ENCODE measurements at places on chromosomes 12 and 14.

GRCh38 chr12:9636851-9637206, 29.1 kb upstream of the KLRB1 start:
- DNase-seq, result no peak

DNA sequence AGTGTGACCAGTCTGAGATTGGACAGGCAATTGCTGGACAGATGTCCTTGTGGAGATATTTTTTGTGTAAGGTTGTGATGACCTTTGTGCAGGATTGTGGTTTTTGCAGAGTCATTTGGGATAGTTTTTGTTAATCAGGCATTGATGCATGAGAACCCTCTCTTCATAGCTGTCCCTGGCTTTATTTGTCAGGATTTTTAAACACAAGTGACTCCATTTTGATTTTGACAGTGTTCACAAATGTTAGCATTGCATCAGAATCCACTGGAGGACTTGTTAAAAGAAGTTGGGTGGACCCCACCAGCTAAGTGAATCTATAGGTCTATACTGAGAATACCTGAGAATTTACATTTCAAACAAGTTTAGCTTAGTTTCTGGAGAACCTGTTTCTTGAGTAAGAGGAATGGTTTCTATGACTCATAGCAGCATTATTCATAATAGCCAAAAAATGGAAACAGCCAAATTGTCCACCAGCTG, 11.8 kb downstream of the FNTB start:
- DNase-seq, result no peak

- DNase-seq, result no peak
Observed at GRCh38 chr12:9796971-9797370, 30.3 kb upstream of the KLRF1 start.

DNA sequence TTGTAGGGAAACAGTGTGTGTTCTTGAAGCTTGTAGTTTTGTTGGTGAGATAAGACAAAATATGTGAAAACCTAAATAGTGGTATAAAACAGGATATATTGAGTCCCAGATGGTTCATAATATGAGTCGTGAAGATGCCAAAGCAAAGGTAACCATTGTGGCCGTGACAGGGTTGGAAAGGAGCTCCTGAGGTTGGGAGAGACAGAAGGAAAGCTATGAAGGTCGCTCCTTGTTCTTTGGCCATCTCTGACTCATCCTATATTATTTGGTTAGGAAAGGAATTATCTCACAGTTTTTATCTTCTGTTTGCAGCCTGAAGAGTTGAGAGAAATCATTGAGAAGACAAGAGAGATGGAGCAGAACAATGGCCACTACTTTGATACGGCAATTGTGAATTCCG, 27.1 kb downstream of the ATP6V1D start:
- no peak for DNase-seq

DNA sequence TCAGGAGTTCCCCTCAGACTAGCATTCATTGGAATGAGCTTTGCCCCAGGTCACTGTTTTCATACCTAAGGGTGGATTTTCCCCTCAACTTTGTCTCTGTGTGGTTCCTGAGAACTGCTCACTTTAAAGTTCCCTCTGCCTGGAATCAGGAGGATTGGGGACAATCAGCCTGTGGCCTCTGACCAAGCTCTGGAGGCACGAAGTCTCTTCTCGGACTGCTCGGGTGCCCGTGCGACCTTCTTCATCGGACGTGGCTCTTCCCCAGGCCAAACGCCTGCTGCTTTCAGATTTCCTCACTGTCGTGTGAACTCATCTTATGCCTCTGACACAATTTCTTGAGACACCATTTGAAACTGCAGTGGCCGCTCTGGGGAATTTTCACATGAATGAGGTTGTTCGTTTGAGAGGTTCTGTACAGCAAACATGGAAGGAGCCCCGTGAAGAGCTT, 153.7 kb upstream of the PZP start:
- no peak for DNase-seq

- DNase-seq, result peak; percentile 98
Observed at GRCh38 chr14:73058224-73058921, at the start of gene RBM25. Gene RBM25, plus strand, starts transcription at chr14:73058534. Its CDS starts 13,108 bp downstream, at chr14:73071642.

- no peak for DNase-seq
Observed at GRCh38 chr12:49825971-49826421, 2.2 kb downstream of the NCKAP5L start.

DNA sequence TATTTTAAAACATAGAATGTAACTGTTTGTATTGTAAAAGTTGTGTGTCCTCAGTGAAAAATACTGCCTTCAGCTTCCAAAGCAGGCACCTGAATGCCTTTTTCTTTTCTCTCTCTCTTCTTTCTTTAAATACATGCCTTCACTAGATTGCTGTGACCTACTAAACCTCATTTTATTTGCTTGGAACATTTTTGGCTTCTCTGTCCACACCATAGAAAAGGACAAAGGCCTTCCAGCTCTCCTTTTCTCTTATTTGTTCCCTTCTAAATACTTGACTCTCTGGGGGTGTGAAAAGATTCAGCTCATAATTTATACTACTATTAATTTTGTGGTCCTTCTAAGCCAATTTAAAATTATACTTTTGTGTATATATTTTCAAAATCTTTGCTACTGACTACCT, 38.4 kb downstream of the PPM1A start:
- no peak for DNase-seq

DNA sequence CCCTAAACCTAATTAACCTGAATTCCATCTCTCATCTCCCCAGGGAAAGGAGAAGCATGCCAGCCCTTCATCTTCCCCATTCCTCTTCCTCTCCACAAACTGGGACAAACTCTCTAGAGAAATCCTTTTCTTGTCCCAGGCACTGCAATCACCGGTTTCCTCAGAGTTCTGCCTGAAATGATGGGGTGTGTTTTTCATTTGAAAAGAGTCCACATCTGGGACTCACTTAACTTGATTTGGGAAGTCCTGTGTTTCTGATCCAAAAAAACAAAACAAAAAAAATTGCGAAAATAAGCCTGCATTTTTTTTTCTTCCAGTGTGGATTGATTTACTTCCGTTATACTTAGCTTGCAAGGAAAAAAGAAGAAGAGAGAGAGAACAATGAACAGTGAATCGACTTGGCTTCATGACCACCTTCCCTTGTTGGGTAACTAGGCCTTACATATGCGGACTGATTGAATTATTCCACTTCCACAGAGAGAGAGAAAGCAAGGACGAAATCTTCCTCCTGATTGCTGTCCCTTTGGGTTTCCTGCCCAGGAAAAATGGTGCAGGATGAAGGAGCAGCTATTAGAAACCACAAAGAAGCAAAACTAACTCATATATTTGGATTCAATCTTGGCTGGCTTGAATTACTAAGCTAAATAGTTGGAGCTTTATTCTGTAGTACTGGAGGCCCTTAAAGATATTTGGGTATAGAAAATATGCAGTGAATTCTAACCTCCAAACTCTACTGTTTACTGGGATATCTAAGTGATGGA, 506.2 kb upstream of the TBX3 start:
- no peak for DNase-seq

GRCh38 chr12:2689879-2690278, 104.9 kb upstream of the FKBP4 start:
- no peak for DNase-seq

DNA sequence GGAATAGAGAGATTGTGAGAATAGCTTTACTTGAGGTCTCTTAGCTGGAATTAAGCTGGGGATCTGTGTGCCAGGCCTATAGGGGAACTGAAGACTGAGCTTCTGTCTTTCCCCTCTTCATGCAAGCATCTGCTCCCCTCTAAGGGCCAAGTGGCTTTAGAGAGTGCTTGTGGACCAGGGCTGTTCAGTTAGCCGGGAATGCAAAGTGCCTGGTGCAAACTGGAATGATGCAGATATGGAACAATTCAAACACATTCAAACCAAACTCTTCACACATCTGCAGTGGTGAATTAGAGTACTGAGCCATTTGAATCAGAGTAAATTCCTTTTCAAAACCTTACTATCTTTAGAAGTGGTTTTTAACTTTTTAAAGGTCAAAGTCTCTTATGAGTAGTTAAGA, 99.0 kb downstream of the LIN7A start:
- no peak for DNase-seq

DNA sequence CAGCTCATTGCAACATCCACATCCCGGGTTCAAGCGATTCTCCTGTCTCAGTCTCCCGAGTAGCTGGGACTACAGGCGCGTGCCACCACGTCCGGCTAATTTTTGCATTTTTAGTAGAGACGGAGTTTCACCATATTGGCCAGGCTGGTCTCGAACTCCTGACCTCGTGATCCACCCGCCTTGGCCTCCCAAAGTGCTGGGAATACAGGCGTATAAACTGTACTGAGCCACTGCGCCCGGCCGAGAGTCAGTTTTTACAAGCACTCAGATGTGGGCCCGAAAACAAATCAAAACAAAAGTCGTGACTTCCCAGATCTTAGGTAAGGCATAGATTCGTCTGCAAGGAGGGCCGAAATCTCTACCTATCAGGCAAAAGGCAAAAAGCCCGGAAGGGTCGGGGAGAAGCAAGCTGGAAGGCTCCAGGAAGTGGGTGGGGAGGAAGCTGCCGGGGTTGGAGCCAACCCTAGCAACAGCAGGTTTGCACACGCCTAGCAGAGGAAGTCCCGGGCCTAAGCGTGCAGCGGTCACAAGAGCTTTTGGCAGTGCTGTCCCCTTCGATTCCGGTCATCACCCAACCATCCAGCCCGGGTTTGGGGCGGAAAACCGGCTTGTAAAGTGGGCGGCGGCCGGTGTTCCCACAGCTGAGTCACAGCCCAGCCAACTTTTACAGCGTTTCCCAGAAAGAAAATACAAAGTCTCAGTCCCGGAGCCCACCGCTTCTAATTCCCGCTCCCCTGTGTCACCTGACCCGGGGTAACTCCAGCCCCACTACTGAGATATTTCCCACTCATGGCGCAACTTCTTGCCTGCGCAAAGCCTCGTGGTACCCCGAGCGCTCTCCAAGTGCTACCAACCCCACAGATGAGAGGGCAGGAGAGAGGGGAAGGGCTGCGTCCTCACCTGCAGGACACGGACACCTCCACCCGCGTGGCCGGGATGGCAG, 583 bp downstream of the CPNE8 start:
- peak; percentile 88 for DNase-seq

DNA sequence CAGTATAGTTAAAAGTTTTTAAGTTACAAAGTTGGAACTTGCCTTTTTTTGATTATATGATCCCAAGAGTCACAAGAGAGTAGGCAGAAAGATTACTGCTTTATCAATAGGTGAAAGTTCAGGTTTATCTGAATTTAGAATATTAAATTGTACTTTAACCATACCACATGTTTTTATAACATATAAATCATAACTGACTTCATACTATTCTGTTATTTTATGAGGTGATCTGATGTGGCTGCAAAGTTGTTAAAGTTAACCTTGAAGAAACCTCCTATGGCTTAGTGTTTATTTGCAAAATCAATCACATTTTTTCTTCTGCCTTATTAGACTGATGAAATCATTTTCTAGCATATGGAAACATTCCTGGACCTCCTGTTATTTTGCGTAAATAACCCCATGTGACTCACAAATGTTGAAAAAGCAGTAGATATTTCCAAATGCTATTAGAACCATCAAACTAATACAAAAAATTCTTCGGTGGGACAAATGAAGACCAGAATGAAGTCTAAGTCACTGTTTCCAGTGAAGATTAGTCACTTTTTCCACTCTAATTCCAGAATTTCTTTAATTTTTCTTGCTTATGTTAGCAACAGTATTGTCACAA, 132.1 kb downstream of the RAD51B start:
- no peak for DNase-seq

DNA sequence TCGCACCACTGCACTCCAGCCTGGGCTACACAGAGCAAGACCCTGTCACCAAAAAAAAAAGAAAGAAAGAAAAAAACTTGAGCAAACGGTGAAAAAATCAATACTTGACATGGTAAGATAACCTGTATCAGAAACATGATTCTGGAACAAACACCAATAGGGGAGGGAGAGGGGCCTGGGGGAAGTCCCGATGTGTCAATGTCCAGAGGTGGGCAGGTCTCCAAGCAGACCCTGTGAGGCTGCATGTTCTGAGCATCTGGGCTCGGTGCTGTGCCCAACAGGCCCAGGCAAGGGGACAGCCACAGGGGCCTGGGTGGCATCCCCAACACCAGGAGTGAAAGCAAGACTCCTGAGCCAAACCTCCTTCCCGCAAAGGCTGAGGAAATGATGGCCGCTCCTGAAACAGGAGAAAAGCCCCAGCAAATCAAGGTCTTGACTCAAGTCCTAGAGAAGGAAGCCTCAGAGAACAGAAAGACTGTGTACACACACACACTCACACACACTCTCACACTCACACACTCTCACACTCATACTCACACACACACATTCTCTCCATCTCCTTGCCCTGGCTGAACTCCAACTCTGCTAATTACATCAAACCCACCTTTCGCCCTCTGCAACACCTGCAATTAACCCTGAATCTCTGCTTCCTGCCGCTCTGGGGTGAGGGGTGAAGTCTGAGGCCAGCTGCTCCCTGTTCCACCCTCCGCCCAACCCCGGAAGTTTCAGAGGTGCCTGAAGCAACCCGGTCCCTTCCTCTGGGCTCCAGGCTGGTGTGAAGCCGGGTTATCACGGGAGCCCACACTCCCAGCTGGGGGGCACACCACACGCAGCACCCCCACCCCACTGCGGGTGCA, 20.4 kb downstream of the CCDC88C start:
- DNase-seq, result peak; percentile 23

DNA sequence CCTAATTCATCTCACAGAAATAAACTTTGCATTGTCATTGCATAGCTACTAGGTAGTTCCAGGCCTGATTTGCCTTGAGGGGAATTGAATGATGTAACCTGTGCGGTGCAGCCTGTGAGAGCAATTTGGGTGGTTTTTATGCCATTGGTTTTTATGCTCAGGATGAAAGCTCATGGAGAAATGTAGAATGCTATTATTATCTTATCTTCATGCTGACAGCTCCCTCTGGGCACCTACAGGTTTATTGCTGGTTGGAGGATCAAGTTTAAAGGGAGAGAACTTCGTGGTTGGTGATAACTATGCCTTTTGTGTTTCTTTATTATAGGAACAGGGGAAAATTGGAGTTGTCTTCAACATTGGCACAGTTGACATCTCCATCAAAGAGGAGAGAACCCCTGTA, 547.9 kb downstream of the DIO2 start:
- DNase-seq, result no peak

- DNase-seq, result no peak
Observed at GRCh38 chr12:41507286-41507685, 319.2 kb downstream of the PDZRN4 start.

DNA sequence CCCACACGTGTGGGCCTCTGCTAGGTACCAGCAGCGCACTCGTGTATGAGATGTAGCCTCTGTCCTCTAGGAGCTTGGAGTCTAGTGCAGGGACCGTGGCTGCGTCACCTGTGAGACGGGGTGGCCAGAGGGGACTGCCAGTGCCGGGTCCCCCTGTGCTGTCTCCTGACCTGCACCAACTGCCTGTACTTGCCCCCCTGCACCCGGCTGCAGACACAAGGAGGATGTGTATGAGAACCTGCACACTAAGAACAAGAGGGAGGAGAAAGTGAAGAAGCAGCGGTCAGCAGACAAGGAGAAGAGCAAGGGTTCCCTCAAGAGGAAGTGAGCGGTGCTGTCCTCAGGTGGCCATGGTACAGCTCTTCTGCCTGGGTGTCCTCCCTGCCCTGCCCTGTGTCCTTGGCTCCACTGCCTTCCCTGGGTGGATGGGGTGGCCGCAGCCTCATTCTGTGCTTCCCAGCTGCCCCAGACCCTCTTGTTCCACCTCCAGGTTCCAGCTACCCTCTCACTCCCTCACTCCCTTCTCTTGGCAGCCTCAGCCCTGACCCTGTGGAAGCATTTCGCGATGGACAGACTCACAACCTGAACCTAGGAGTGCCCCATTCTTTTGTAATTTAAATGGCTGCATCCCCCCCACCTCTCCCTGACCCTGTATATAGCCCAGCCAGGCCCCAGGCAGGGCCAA, 9.6 kb downstream of the PTPN6 start:
- no peak for DNase-seq

- no peak for DNase-seq
Observed at GRCh38 chr14:61493239-61493638, 171.9 kb downstream of the PRKCH start.
